Activated T-cell treated with anti-CD3 and anti-CD28 coated beads, Interleukin-2, amount 50 U/mL, for 48 hours (primary cell): ENCODE measurements at places on chromosomes 4 and X.

DNA sequence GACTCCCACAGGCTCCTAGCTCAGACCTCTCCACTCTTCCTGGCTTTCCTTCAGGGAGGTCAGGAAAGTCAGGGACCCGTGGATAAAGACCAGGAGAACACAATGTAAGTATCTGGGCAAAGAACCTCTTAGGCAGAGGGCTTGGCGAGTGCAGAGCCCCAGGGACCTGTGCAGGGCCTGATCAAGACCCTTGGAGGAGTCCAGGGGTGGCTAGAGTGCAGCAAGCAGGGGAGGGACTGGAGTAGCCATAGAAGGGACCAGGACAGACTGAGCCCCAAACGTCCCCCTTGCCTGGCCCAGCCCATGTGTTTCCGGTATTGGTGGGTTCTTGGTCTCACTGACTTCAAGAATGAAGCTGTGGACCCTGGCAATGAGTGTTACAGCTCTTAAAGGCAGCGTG, 5.9 kb upstream of the TNIP2 start:
- DNase-seq = no peak

- no peak for DNase-seq
Measured at GRCh38 chr4:152044331-152045036, 283.7 kb upstream of the GATB start.

GRCh38 chr4:36485885-36486284, 204.5 kb downstream of the DTHD1 start:
- no peak for DNase-seq

GRCh38 chrX:65667157-65667502, 324 bp upstream of the MSN start:
- DNase-seq = no peak

DNA sequence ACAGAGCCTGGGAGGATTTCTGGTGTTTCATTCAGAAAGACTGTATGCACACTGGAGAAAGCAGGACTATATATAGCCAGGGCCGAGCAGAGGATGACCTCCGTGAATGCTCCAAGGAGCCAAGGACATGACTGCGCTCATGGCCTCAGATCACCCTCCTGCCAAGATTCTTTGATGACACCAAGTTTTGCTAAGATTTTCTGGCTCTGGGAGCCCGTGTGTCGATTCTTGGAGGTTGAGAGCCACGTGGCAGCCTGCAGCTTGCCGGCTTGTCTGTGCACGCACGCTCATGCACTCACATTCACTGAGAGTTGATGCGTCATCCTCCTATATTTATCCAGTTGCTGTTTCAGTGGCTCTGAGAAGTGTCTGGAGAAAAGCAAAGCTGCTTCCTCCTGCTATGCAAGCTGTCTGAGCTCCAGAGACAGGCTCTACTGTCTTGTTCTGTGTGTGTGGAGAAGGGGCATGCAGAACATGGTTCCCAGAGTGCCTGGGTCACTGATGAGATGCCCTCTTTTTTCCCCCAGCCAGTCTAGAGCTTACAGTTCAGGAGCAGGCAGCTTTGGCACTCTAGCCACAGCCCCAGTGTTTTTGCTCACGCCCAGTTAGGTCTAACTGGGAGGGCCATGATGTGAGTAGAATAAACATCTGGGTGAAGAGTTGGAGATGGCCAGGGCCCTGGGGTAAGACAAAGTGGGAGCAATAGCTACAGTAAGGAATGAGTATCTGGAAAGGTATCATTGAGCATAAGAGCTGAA, 64.9 kb upstream of the SCOC start:
- no peak for DNase-seq

GRCh38 chrX:136754651-136755050, 26.1 kb downstream of the ARHGEF6 start:
- DNase-seq = peak; percentile 39

DNA sequence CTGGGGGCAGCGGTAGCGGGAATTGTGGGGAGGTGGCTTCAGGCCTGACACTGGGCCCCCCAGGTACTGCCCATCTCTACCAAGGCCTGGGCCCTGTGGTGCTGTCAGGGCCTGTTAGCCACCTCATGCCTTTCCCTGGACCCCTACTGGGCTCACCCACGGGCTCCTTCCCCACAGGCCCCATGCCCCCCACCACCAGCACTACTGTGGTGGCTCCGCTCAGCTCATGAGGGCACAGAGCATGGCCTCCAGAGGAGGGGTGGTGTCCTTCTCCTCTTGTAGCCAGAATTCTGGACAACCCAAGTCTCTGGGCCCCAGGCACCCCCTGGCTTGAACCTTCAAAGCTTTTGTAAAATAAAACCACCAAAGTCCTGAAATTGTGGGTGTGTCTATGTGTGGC, 7.5 kb downstream of the GATA1 start:
- DNase-seq = no peak

GRCh38 chr4:23952258-23952657, 62.4 kb upstream of the PPARGC1A start:
- no peak for DNase-seq

- DNase-seq = no peak
Measured at GRCh38 chr4:6918338-6918737, 8.7 kb downstream of the TBC1D14 start.

DNA sequence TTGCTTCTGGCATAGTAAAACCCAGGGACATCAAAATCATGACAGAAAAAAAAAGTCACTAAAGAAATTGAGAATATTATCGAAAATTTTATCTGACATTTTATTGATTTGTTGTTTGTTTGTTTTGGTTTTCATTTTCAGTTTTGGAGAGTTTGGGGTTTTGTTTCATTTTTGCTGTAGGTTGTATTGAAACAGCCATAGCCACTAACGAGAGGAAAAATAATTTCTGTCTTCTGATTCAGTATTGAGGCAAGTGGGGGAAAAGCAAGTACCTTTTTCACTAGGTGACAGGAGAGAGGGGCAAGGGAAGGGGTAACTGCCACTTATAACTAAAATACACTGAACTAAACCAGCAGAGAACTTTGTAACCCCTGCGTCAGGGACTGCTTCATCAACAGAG, 392.8 kb upstream of the NDST3 start:
- DNase-seq = no peak

GRCh38 chr4:124684301-124684700, 28.2 kb downstream of the ANKRD50 start:
- no peak for DNase-seq

DNA sequence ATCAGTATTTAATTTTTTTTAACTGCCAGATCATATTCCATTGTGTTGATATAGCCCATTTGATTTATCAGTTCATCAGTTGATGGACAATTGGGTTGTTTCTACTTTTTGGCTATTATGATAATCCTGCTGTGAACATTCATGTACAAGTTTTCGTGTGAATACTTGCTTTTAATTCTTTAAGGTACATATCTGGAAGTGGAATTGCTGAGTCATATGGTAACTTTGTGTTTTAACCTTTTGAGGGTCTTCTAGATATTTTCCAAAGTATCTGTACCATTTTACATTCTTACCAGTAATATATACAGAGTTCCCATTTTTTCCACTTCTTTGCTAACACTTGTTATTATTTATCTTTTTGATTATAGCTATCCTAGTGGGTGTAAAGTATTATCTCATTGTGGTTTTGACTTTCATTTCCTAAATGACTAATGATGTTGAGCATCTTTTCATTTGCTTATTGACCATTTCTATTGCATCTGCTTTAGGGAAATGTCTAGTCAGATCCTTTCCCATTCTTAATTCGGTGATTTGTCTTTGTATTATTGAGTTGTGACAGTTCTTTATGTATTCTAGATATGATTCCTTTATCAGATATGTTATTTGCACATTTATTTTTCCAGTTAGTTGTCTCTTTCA, 75.2 kb upstream of the NUDT6 start:
- no peak for DNase-seq

DNA sequence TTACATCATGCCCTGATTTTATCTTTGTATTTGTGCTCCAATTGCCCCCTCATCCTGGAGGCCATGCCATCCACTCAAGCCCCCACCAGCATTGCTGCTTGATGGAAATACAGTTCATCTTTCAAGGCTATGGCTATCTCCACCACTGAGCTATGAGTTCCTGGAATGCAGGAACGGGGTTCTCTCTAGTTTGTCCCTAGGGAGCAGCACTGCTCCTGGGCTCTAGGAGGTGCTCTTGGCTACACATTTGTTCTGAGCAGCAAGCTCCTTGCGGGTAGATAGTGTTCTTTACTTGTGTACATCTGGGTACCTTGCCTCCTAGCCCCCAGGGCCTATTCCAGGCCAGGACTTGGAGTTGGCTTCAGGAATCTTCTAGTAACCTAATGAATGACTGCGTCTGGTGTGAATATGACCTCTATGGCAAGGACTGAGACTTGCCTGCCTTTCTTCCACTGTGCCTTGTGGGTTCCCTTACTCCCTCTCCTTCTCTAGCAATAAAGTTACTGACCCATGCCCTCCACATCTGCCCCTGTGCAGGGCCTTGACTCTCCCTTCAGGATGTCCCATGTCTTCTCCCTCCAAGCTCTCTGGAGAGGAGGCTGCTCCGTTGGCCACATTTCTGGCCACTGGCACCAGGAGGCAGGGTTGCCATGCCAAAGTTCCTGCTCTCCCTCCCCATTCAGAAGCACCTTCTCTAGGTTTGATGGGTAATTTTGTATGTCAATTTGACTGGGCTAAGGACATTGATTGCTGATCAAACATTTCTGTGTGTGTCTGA, 7.6 kb downstream of the CITED1 start:
- no peak for DNase-seq

- no peak for DNase-seq
Measured at GRCh38 chr4:109912706-109913595, at the start of gene EGF. EGF (plus strand) TSS chr4:109912883; CDS start chr4:109913336, 453 bp downstream.

DNA sequence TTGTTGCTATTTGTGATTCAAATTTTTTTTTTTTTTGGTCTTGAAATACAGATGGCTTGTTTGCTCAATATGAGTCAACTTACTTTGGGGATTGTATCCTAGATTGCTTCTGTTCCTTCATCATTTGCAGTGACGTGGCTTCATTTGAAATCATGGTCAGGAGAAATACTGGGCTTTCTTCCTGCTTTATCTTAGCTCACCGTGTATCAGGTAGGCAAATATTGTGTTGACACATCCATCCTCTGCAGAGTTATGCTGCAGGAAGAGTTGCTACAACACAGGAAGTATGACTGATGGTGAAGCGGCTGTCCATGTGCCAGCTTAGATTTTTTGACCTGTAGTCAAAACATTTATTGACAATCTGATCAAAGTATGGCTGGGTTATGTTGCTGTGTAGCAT, 232.2 kb downstream of the C4orf33 start:
- no peak for DNase-seq

- DNase-seq = no peak
Measured at GRCh38 chrX:134737061-134737460, 78.8 kb upstream of the PLAC1 start.

- no peak for DNase-seq
Measured at GRCh38 chr4:152033621-152034020, 272.8 kb upstream of the GATB start.

- peak; percentile 48 for DNase-seq
Measured at GRCh38 chr4:18020671-18021469, 685 bp downstream of the LCORL start.

DNA sequence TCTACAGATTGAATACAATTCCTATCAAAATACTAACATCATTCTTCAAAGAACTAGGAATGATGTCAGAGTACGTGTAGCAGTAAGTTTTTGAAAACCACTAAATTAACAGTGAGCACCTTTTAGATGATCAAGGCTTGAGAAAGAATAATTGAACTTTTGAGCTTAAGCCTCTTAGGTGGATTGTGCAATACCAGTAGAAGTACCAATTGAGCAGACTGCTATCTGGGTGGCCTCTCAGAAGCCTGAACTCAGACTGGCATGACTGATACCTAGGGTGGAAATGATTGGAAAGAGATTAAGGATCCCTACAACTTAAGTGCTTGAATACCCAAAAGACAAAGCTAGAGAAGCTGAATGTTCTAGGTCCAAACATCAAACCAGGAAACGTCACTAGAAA, 200.3 kb upstream of the GALNTL6 start:
- no peak for DNase-seq

- no peak for DNase-seq
Measured at GRCh38 chr4:130233377-130234047, 1137.6 kb downstream of the C4orf33 start.

- DNase-seq = no peak
Measured at GRCh38 chr4:101556842-101557241, 209.5 kb upstream of the PPP3CA start.

DNA sequence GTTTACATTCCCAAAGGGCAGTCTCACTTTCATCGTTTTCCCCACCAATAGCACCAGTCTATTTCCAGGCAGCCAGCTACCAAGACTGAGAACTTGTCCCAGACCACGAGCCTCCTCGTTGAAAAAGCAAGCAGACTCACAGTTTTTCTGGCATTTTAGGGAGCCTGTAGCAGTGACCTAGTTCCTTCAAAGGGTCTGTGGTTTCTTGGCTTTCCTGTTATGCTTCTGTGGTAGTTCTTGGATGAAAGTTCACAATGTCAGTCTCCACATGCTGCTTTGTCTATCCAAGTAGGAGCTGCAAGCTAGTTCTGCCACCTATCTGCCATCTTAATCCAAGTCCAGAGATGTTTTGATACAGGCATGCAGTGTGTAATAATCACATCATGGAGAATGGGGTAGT, 151.6 kb upstream of the ZC4H2 start:
- DNase-seq = no peak

DNA sequence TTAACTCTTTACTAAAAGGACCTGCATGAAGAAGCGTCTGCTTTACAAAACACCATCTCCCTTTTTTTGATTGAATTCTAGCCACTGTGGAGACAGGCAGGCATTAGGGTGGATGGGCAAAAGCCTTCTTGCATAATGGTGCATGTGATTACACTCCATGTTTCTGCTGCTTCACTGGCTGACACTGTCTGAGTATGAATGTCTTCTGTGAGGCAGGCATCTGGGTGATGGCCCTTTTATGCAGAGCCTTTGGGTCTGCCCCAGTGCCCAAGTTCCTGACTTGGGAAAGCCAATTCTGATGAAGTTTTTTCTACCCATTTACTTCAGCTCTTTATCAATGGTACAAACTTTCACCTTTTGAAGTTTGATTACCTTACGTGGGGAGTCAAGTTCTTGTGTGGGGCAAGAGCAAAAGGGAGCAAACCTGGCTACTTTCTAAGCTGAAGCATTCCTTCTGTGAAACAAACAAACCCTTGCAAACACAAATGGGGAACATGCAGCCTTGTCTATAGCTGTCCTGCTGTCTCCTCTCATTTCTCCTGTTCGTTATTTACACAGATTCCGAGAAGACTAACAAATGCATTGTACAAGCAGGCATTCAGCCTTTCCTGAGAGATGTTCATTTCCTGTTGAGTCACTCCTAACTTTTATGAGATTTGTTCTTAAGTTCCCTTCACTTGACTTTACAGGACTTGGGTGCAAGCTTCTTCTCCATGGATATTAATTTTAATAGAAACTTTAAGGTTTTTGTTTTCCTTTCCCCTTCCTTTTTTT, 301.9 kb downstream of the TLL1 start:
- DNase-seq = no peak

- DNase-seq = no peak
Measured at GRCh38 chr4:25467843-25468242, 90.8 kb downstream of the ANAPC4 start.

- no peak for DNase-seq
Measured at GRCh38 chr4:150389896-150390530, 191.9 kb upstream of the MAB21L2 start.

- peak; percentile 16 for DNase-seq
Measured at GRCh38 chr4:67332627-67333026, 212.7 kb downstream of the CENPC start.

- peak; percentile 43 for DNase-seq
Measured at GRCh38 chr4:3369781-3370674, 71.7 kb upstream of the HGFAC start.

GRCh38 chrX:119801253-119802221, 10.1 kb upstream of the RPL39 start:
- no peak for DNase-seq

- DNase-seq = no peak
Measured at GRCh38 chrX:85685843-85686242, 306.4 kb upstream of the POF1B start.

GRCh38 chr4:8911316-8912088, 39.9 kb upstream of the HMX1 start:
- DNase-seq = no peak
